ENCODE measurements at places on chromosomes 4 and X.
A peak's percentile ranks its signal among the peaks of the same experiment; 100 is the strongest.

GRCh38 chr4:186204103-186204559 is 12.8 kb downstream of the CYP4V2 start:
- DNase-seq, result no peak

GRCh38 chr4:135186002-135186401 is 984.4 kb upstream of the PABPC4L start:
- no peak for DNase-seq

- no peak for DNase-seq
Measured at GRCh38 chrX:1190596-1191145, 21.8 kb downstream of the CRLF2 start.

DNA sequence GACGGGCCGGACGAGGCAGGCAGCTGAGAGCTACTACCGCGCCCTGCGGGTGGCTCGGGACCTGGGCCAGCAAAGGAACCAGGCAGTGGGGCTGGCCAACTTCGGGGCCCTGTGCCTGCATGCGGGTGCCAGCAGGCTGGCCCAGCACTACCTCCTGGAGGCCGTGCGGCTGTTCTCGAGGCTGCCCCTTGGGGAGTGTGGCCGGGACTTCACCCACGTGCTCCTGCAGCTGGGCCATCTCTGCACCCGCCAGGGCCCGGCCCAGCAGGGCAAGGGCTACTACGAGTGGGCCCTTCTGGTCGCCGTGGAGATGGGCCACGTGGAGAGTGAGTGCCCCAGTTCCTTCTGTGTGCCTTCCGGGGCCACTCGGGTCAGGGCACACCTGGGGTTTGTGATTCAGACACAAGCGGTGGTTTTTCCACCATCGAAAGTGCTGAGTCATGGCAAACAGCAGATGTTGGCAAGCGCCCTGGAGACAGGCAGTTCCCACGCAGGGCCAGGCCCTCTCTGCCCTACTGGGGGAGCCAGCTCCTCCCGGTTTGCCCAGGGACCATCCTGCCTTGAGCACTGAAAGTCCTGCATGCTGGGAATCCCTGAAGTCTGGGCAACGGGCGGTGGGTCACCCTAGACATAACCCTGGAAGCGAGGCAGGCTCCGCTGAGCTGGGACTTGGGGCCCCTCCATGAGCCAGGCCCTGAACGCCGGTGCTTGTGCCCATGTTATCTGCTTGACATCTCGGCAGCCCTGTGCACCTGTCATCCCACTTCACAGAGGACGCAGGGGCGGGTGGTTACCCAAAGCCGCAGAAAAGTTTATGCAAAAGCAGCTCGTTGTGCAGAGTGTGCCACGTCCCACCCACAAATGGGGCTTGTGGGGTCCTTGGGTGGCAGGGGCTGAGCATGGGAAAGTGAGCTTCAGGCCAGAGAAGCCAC is 29.5 kb downstream of the SH3TC1 start:
- DNase-seq, result peak; percentile 83

GRCh38 chrX:13396924-13397323 is 77.1 kb upstream of the ATXN3L start:
- DNase-seq, result no peak

Data from activated naive CD4-positive, alpha-beta T cell treated with Interleukin-2 at 50 U/mL for 16 hours (primary cell).